NCI-H1694 (cell line): ENCODE measurements at places on chromosomes 7 and 10.

- no peak for DNase-seq
Observed at GRCh38 chr7:69269806-69270205, 328.5 kb upstream of the AUTS2 start.

- no peak for DNase-seq
Observed at GRCh38 chr10:28411648-28412047, 108.8 kb upstream of the MPP7 start.

- DNase-seq: no peak
Observed at GRCh38 chr7:141439776-141440175, 111.4 kb upstream of the AGK start.

GRCh38 chr7:47852330-47853245, 95.7 kb downstream of the PKD1L1 start:
- no peak for DNase-seq

- no peak for DNase-seq
Observed at GRCh38 chr10:110876000-110876399, 4.3 kb downstream of the PDCD4 start.

DNA sequence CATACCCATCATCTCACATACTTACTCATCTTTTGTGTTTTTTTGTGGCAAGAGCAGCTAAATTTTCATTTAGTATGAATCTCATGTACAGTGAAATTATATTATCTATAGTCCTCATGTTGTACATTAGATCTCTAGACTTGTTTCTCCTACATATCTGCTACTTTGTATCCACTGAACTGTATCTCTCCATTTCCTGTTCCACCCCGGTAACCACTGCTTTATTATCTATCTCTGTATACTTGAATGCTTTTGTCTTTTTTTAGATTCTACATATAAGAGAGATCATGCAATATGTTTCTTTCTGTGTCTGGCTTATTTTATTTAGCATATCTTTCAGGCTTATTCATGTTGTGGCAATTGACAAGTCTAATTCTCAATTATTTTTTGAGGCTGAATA, 125.1 kb downstream of the ANKRD7 start:
- no peak for DNase-seq
